ENCODE measurements at places on chromosomes 6 and 20.

DNA sequence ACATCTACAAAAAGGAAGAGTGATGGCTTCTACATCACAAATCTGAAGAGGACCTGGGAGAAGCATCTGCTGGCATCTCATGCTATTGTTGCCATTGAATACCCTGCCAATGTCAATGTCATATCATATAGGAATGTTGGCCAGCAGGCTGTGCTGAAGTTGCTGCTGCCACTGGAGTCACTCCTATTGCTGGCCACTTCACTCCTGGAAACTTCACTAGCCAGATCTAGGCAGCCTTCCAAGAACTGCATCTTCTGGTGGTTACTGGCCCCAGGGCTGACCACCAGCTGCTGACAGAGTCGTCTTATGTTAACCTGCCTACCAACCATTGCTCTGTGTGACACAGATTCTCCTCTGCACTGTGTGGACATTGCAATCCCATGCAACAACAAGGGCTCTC is 111.8 kb downstream of the PERP start:
- DNase-seq: no peak

- no peak for DNase-seq
Observed at GRCh38 chr20:20227013-20227571, 140.8 kb upstream of the INSM1 start.

DNA sequence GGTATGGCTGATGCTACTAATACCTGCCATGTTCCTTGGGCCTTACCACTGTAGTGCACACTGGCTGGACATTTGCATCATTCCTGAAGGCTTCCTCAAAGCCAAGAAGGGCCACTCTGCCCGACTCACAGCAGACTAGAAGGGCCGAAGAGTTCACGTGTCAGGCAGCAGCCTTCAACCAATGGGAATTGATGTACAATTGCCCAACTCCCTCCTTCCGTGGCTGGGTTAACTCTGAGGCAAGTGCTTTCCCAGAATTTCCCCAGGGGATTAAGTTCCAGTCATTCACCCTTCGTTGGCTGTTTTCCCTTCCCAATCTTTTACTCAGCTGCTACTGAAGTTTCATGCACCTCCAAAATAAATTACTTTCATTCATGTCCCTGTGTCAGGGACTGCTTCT is 29.8 kb downstream of the PSMB9 start:
- no peak for DNase-seq

DNA sequence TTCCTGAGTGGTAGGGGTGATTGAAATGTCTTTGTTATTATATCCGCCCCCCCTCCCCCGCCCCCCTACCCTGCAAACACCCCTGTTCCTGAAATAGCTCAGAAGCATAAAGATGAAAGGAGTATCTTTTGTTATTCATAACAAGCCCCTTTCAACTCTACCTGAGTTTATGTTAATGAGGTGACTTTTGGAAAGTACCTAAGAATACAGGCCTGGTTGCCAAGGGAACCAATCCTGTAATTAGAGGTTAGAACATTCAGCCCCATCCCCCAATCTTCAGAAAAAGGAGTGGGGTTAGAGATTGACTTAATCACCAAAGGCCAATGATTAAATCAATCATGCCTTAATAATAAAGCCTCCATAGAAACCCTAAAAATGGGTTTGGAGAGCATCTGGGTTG is 979.2 kb upstream of the GJE1 start:
- no peak for DNase-seq

- DNase-seq: no peak
Observed at GRCh38 chr20:41364967-41365765, 1.5 kb downstream of the EMILIN3 start.

DNA sequence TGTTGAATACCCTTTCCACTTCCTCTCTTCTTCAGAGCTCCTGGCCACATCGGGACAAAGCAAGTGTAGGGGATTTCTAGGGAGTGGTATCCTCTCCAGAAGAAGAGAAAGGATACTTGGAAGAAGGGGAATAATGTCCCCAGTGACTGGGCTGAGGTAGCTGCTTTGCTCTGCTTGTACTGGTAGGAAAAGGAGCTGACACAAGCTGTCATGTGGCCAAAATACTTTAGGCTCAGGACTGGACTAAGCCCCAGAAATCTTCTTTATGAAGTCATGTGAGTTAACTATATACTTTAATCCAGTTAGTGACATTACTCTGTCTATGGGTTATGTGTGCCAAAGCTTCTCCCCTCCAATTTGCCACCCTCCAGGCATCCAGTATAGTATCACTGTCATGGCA is 40.5 kb downstream of the AKIRIN2 start:
- DNase-seq: no peak

- no peak for DNase-seq
Observed at GRCh38 chr6:109483735-109484057, 677 bp upstream of the ZBTB24 start.

GRCh38 chr6:118645395-118645794 is 6.0 kb downstream of the CEP85L start:
- DNase-seq: no peak

DNA sequence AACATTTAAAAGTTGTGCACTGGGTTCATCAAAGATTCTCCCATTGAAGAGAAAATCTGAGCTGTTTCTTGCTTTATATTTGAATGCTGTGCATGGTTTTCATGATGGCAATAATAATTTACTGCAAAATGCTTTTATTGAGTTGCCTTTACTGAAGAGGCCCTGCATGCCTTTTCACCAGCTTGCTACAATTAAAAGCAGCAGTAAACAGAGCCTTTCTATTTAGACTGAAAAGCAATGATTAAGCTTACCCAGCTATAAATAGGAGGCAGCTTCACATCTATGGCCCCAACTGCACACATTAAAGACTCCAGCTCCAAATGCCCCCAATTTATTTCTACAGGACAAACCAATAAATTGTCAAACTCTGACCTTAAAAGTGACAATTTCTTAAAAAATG is 70.3 kb downstream of the ANKEF1 start:
- DNase-seq: no peak

DNA sequence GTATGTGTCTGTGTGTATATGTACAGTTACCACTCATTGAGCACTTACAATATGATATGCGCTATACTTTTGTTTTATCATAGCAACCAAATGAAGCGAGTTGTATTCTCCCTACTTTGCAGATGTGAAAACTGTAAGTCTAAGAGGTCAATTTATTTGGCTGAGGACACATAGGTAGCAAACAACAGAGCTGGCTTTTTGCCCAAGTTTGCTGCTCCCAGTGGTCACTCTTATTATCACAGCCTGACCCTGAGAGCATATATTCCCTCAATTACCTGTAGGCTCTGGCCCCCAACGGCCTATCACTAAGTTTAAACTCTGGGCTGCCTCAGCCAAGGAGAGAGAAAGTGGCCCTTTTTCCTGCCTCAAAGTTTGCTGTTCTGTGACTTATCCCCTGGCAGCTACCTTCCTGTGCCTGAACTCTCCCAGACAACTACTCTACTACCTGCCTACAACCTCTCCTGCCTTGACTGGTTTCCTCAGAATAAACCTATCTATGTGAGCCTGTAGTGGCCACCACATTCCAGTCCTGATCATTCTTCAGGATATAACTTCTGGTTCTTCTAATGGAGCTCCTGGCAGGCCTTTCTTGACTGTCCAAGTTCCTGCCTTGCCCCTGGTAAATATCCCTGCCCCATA is 221.8 kb downstream of the FRK start:
- DNase-seq: no peak

- DNase-seq: no peak
Observed at GRCh38 chr6:53020005-53020744, 25.1 kb upstream of the GSTA4 start.

DNA sequence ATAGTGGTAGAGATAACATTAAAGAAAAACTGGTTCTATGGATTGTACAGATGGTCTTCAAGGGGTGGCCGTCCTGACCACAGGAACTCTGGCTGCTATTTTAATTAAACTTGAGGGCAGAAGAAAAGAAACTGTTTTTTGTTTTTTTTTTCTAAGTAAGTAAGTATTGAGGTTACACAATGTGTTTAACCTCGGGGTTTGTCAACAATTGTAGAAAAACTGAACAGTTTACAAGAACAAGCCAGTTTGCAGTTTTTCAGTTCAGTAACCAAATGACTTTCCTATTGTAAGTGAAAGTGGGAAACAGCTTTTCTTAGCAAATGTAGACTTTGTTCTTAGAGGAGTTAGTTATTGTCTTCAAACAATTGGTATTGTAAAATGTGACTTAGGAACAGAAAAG is 77.0 kb downstream of the PLCB1 start:
- no peak for DNase-seq

GRCh38 chr6:152598421-152598820 is 38.7 kb downstream of the SYNE1 start:
- DNase-seq: no peak

DNA sequence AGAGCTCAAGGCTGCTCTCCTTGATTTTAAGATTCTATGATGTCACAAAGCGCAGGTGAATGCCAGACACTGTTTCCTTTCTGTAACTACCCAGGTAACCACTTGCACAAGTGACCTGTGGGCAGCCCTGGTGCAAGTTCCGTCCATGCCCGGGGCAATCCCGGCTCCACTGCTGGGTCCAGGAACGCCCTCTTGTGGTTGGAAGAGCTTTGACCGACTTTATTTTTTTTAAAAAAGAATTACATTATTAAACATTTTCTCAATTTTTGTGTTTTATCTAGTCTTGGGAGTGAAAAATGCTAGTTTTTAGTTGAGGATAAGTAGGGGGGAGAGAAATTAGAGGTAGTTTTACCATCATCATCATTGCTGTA is 695.2 kb downstream of the QKI start:
- peak; percentile 58 for DNase-seq

DNA sequence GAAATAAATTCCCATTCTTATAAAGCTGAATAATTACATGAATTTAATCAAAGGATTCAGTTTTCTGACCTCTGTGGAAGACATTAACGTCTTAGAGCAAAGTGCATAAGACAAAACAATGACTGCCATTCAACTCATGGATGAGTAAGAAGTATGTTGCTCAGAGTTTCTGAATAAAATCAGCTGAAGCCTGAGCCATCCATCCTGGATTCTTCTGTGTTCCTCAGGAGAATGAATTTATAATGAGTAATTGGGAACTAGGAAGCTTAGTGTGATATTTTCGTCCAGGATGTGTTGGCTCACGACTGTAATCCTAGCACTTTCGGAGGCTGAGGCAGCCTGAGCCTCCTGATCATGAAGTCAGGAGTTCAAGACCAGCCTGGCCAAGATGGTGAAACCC is 62.8 kb downstream of the PERP start:
- no peak for DNase-seq

DNA sequence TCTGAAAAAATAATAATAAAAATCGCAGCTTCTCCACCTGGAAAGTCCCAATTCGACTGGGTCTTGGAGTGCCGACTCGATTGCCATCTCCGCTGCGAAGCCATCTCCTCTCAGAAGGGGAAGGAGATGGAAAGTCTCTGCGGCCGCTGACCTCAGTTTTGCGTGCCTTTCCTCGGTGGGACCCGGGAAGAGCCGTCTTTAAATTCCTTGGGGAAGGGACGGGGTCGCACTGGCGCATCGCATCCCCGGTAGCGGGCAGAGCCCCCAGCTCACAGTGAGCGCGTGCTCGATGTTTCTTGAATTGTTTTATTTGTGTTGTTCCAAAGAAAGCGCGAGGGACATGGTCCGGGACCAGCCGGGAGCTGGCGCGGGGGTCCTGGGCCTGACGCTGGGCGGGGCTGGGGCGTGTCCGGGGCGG is 270 bp upstream of the TIAM2 start:
- no peak for DNase-seq

DNA sequence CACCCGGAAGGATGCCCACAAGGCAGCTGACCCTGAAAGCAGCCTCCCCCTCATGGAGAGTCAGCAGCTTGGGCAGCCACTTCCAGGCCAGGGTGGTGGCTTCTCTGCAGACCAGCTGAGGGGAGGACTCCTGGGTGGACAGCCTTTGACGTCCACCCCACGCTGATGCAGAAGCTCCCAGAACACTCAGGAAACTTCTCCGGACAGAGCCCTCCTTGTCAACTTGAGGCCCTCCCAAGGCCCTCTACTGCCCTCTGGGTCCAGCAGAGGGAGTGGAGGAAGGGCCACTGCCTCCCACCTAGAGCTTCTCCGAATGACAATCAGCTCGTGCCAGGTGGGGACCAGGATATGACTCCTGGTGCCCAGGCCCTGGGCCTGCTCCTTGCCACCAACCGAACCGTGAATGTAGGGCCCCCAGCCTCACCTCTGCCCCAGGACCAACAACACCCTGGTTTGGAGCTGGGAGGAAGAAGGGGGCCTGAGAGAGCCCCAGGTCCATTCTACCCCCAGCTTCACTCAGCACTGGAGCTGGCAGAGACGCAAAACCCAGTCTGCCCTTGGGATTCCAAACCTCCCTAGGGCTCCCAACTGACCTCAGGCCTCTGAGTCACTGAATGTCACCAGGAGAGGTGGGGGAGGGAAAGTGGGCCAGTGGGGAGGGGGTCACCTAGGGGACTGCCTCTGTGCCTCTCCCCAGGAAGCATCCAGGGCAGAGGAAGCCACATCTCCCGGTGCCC is 10.9 kb upstream of the SLC22A7 start:
- DNase-seq: peak; percentile 12

DNA sequence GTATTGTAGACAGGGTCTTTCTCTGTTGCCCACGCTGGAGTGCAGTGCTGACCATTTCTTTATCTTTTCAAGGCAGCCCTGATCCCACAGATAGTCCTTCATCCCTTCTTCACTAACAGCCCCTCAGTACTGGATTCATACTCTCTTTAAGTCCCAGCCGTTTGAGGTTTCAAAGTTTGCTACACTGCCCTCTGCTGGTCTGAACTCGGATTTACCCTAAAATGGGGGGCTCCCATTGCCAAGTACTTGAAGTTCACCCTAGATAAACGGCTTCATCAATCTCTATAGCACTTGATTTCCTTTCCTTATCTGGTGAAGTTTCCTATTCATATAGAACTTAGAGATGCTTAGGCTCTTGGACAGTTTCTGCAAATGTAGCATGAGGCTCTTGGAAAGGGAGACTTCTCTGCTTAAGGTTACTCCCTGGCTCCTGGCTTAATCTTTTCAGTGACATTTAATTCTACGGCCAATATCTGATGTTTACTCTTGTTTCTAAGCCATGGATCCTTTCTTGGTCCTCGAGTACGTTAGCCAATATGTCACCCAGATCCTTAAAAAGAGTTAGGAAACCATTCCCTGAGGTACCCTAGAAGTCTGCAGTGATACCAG is 21.4 kb upstream of the PREP start:
- DNase-seq: no peak

DNA sequence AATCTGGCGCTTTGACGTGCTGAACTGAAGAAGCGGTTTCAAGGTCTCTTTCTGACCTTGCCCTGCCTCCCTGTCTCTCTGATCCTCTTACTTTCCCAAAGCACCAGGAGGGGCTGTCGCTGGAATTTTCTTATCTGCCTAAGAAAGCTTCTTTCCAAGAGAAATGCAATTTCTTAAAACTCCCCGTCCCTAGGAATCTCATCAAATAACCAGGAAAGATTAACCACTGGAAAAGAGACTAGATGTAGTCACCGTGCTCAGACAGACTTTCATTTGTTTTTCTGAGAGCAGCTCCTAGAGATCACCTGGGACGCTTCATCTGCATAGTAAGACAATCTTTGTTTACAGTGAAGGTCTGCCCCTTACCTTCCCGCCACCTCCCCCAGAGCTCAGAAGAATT is 38.6 kb downstream of the PDYN start:
- DNase-seq: no peak

- no peak for DNase-seq
Observed at GRCh38 chr6:136647363-136647852, 97.2 kb upstream of the MAP7 start.

GRCh38 chr6:116513224-116513875 is 1.9 kb downstream of the CALHM5 start:
- no peak for DNase-seq

GRCh38 chr6:108156938-108157233 is 8.9 kb upstream of the NR2E1 start:
- no peak for DNase-seq

- DNase-seq: no peak
Observed at GRCh38 chr6:111716325-111716724, 110.6 kb upstream of the TRAF3IP2 start.
